Amygdala (tissue), 56 donors: ENCODE measurements at places on chromosomes 2 and 18.

- no peak for DNase-seq
Measured at GRCh38 chr2:232190796-232191195, 187.8 kb upstream of the ALPP start.

- no peak for DNase-seq
Measured at GRCh38 chr2:161204846-161205245, 44.6 kb downstream of the TANK start.

DNA sequence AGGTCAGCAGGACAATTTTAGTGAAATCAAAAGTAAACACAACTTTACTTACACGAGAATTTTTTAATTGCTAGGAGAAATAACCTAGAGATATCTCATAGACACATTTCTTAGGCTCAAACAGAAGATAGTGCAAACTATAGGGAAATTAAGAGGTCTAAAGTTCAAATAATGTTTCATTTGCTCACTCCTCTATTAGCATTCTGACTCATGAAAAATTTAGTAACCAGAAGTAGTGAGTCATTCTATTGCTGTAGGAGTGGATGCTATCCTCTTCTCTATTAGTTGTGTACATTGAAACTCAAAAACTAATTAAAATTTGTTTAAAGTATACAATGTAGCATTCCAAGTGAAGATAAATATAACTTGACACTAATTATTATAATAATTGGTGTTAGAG, 908.3 kb upstream of the TMEFF2 start:
- no peak for DNase-seq

DNA sequence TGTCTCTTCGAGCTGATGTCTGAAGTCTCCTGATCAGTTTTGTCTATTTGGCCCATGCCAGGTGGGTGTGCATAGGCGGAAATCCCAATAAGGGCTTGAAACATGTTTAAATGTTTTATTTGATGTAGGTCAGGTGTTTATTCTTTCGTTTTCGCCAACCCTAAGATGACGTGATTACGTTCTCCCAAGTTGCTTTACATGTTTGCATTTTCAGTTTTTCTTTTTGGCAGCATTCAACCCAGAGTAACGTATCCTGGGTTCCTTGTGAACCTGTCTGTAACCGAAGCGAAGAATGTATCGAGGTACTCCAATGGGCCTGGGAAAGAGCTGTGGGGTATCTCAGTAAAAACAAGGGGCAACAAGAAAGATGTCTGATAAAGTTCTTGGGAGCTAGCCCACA, 3.1 kb downstream of the ALPK2 start:
- DNase-seq, result no peak

DNA sequence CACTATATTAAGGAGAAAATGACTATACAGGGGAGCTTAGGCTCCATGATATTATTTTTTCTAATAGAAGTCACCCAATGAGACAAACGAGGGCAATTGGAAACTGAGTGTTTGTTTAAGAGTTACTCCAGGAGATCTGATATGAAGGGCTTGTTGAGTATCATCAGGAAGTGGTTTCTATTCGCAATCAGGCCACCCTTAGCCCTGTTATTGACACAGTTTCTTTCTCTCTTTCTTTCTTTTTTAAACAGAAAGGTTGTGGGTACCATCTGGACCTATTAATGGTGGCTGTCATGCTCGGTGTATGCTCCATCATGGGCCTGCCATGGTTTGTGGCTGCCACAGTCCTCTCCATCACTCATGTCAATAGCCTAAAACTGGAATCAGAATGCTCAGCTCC, 117.3 kb downstream of the DPP4 start:
- DNase-seq, result no peak

DNA sequence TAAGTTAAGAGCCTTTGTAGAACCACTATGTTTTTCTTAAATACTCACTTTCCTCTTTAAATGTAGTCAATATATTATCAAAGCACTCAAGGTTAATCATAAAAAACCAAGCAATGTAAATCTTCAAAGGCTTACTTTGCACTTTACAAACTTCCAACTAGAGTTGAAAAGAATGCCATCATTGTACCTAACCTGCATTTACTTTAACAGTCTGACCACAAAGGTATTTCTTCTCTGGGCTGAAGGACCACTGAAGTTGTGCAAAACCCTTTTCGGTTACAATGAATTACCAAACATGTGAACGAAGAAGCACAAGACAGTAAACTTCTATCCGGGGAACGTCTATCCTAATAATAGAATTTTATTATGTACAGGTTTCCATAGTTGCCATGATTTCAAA, 3.0 kb downstream of the HNRNPLL start:
- DNase-seq, result no peak

DNA sequence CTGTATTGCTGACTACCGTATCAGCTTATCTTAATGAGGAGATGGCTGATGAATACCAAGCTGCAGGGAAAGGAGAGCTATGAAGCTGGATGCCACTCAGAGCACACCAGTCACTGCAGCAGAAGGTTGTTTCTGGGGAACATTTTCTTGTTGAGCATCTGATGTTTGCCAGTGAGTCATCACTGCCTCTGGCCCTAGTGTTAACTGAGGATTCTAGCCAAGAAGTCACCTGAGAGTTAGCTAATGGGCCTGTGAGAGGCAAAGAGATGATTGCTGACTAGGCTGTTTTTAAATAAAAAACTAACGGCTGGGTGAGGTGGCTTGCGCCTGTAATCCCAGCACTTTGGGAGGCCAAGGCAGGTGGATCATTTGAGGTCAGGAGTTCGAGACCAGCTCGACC, 37.9 kb downstream of the CCDC150 start:
- no peak for DNase-seq

- DNase-seq, result no peak
Measured at GRCh38 chr18:23716516-23716915, 27.3 kb downstream of the LAMA3 start.

GRCh38 chr2:152594792-152595191, 122.5 kb downstream of the PRPF40A start:
- no peak for DNase-seq

DNA sequence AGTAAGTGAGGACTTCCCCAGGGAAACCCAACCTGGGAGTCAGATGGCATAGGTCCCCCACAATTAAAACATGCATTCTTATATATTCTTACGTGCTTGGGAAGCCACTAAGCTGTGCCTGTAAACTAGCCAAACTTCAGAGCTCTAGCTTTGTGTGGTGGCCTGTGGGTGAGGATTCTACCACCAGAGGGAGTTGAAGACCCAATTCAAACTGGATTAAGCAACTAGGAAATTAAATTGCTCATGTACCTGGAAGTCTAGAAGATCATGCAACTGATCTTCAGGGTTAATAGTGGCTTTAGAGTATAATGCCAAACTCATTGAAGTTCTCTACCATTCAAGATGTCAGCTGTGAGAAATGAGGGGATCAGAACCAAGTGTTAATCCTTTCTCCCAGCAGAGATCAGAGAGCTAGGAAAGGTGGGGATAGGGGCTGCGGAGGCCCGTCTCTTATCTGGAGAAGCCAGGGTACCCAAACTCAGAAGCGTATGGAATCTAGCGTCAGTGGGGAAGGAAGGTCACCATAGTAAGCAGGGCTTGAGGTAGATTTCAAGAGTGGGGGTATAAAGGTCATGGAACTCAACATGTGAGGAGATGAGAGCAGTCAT, 53.2 kb upstream of the CCDC85A start:
- DNase-seq, result no peak

DNA sequence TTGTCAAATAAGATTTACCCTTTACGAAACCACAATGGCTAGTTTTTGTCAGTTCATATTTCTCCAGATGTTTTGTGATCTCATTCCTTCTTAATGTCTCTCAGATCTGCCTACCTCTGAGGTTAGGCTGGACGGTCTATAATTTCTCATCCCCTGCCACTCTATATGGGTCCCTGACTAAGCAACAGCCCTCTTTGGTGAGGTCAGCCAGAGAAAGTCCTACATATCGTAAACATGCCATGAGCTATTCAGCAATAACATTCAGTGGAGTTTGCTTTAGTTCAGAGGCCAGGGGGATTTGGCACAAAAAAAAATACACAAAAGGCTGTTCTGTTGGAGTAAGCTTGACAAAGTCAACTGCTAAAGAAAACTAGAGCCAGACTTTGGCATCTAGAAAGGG, 192.1 kb upstream of the NCKAP5 start:
- DNase-seq, result no peak

GRCh38 chr2:66548422-66548821, 113.5 kb downstream of the MEIS1 start:
- no peak for DNase-seq

GRCh38 chr2:34004936-34005335, 405.8 kb upstream of the FAM98A start:
- peak; percentile 28 for DNase-seq

DNA sequence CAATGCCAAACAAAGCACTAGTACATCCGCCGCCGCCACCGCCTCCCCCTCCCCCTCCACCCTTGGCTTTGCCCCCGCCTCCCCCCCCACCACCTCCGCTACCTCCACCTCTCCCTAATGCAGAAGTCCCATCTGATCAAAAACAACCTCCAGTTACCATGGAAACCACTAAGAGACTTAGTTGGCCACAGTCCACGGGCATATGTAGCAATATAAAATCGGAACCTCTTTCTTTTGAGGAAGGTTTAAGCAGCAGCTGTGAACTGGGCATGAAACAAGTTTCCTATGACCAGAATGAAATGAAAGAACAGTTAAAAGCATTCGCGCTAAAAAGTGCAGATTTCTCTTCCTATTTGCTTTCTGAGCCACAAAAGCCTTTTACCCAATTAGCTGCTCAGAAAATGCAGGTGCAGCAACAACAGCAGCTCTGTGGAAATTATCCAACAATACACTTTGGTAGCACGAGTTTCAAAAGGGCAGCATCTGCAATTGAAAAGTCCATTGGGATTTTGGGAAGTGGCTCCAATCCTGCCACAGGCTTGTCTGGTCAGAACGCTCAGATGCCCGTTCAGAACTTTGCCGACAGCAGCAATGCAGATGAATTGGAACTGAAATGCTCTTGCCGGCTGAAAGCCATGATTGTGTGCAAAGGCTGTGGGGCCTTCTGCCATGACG, 168.0 kb downstream of the ASXL3 start:
- DNase-seq, result no peak

DNA sequence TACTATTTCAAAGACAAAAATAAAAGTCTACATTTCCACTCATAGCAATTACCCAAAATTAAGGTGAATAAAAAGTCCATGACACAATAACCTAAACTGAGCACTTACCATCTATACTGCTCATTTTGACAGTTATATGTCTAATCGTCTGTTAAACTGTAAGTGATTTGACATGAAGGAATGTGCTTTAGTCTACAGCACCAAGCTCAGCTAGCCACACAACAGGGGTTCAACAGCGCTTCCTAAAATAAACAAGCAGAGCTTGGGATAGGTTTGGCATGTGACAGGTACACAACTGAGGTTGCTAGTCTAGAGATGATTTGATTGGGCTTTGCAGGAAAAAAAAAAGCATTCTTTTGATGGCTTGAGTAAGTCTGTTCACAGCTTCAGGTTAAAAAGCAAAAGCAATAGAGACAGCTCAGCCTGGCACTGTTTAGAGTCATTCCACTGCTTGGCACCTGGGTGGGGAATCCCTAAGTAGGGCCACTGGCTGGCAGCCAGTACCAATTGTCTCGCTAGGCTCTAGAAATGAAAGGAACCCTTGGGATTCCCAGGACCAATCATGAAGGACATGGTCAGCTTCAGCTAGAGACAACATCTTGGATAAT, 78.6 kb downstream of the BARD1 start:
- DNase-seq, result no peak

DNA sequence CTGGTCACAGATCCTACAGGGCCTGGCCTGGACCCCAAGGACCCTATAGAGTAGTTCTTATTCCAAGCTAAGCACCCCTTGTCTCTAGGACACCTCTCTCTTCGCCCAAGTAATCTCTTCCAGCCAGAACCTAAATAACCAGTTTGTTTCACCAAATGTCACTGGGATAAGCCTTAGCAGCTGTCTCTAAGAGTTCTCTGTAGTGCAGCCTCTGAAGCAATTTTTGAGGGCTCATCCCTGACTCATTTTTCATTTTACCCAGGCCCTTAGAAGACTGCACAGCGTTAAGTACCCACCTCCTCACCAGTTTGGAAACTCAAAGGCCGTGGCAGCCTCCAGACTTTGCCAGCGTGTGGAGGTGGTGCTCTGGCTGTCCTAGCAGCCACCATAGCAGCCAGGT, 290.1 kb upstream of the SIX2 start:
- DNase-seq, result no peak

DNA sequence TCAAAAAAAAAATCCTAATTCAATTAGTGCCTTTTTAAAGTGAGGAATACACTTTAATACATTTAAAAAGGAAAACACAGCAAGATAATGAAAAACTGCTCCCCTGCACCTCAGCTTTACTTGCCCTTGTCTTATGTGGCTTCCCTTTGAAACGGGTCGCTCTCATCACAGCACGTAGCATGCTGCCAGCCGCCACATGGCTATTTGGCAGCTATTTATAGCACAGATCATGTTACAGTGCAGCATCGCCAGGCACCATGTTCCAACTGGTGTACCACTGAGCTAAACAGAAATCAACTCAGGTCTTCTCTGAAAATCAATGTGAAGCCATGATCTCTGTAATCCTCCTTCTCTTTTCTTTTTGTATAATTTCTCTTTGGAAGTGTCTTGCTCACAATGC, 65.1 kb downstream of the TMEM182 start:
- no peak for DNase-seq

GRCh38 chr2:200308546-200309295, 2.2 kb downstream of the SPATS2L start:
- no peak for DNase-seq

DNA sequence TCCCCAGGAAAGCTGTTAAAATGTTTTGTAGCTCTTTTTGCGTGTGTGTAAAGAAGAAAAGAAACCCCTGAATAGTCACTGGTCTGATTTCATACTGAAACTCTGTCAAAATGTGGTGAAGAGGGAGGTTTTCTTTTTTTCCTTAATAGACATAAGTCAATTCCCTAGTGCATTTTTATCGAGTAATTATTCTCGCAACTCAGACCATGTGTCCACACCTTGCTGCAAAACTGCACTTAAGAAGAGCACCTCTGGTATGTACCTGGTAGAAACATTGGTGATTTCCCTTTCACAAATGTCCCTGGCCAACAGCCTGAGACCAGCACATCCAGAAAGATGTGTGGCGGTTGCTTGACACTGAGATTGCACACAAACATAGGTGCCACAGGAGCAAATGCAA, 159.9 kb downstream of the ZNF521 start:
- DNase-seq, result no peak

DNA sequence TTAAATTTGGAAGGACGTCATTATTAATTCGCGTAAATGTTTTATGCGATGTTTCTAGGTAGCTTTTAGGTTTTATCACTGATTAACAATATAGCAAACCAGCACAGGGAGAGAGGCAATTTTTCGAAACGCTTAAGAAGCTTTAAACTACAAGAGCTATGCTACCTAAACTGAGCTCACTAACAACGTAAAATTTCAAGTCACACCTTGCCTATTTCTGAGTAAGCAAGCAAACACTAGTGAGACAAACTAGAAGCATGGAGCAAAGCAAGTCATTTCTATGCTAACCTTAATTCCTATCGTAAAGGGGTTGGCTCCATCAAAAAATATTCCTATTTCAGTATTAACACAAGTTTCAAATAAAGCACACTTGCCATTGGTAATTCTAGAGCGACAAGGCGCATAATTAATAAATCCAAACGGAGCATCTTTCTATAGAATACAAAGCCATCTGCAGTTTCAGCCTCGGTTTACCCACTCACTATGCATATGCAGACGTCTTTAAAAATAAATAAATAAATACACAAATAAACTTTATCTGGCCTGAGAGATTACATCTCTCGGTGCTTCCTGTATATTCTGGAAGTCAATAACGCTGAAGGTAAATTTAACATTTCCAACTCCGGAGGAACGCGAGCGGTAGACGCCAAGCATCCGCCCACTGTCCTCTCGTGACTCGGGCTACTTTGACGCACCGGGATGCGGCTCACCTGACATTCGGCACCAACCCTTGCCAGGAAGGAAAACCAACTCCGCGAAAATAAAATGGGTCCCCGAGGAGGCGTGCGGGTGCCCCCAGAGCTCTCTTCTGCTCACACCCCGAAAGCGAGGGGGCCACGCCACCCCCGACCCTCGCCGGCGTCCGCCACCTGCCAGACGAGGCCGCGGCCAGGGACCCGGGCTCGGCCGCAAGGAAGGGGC, 947 bp downstream of the ITSN2 start:
- no peak for DNase-seq
